Caki2 (cell line): ENCODE measurements at places on chromosomes 6 and 20.

DNA sequence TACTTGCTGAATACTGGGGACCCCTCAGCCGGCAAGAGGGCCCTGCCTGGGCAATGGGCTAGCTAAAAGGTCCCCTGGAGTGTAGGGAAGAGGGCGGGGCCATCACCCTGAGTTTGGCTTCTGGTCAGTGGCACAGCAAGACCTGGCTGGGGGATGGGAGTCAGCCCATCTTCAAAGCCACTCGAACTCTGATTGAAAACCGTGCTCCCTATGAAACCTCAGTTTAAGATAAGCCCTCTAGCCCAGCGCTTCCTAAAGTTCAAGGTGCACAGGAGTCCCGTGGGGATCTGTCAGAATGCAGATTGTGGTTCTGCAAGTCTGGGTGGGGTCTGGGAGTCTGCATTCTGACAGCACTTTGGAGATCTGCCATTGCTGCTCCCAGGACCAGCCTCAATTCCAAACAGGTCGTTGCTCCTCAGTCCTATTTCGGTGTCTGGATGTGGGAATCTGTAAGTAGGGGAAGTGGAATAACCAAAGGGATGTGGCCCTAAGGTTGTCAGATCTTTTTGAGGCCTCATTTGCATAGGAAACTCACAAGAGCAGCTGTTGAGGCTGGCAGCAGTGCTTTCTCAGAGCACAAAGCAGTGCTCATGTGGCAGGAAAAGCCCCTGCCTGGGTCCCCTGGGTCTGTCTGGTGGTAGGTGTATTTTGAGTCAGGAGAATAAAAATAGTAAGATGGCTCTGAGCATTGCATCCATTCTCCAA lies 85.3 kb upstream of the SCP2D1 start:
- DNase-seq = no peak

- peak; percentile 70 for DNase-seq
These were observed 112.0 kb upstream of the BEND6 start for GRCh38 chr6:56842686-56843475.

DNA sequence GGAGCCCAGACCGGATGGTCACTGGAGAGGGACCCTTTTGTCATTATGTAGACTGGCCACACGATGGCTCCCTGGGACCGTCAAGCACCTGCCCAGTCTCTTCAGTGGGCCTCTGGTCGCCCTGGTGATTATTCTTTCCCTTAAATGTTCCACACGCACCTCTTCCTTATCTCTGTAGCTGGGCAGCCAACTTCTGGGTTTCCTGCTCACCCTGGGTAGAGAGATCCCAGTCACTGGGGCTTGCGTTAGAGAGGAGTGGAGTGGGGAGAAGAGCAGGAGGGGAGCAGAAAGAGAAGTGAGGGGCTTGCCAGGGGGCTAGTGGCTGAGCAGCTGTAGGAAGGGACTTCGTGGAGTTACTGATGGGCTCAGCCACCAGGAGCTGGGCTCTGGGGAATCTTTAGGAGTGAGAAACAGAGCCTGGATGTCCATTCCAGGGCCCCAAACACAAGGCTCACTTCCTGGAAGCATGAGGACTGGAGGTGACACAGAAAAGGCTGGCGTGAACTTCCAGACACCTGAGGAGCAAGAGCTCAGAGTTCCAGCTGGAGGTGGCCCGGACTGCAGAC lies 150.1 kb downstream of the DHX35 start:
- DNase-seq = peak; percentile 44

DNA sequence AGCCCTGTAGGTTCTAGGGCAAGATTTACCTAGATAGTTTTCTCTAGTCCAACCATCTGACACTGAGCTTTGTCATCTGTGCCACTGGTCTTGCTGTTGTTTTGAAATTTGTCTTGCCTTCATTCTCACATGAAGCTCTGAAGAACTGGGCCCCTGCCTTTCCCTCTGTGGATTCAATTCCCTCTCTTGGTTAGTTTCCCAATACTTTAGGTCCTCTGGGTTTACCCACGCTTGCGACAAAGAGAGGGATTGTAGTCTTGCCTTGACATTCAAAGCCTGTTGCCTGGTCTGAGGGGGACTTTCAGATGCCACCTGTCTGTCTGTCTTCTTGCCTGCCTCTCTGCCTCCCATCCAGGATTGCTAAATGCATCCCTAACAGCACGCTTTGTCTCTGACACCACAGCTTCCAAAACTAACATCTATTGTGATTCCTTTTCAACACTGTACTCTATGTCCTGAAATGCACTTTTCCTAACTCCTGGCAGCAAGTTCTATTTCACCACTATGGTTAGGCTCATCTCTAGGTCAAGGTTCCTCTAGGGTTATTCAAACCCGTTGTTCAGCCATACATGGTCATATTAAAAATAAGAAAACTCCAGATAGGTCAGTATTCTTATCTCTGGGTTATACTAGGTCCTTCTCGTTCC lies 25.5 kb upstream of the MANEA start:
- no peak for DNase-seq

GRCh38 chr6:123055256-123055655 lies 59.2 kb downstream of the CLVS2 start:
- DNase-seq = no peak

GRCh38 chr6:21150667-21151066 lies 442.9 kb upstream of the SOX4 start:
- no peak for DNase-seq

- no peak for DNase-seq
These were observed 133.0 kb downstream of the FARS2 start for GRCh38 chr6:5394280-5394679.

DNA sequence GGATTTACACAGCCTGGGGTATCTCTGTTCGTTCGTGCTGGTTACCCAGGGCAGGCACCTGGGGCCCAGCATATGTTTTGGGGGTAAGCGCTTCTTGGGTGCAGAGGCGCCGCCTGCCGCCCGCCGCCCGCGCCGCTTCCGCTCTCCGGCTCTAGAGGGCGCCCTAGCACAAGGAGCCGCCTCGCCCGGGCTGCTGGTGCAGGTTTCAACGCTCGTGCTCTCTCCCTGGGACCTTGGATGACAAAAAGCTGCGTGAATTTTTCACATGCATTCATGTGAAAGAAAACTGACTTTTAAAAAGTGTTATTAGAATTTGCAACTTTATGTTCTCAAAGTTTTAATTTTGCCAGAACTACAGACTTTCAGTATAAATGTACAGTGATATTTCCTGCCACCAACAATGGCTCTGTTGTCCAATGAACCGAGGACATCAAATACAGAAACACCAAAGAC lies 32.5 kb downstream of the PRR18 start:
- DNase-seq = peak; percentile 46

- DNase-seq = peak; percentile 23
These were observed 3.7 kb upstream of the ARMH2 start for GRCh38 chr6:24802271-24803059.

DNA sequence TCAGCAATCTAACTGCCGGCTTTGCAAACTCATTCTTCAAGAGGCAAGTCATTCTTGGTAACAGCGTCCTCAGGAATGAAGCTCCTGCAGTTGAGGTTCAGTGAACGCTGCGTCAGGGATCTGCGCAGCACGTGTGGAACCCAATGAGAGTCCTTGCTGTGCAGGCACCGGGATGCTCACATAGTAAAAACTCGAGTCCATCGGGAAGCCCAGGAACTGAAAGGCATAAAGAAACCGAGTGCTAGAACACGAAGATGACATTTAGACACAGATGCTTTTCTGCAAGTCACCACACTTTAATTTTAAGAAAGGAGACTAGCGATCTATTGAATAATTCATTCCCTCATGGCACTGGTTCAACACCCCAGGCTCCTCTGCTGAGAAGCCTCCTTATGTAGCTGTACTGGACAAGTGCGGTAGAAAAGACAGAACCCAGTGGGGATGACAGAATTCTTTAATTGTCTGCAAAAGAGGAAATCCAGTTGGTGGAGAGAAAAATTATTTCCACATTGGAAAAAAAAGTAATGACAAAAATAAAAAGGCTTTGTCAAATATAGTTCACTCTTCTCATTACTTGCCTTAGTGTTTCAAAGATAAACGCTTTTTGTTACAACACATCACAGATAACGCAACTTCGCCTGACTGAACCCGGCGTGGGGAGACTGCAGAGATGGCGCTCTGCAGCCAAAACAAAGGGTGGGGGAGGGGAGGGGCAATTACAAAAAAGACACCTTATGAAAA lies 1.9 kb upstream of the AFDN start:
- peak; percentile 38 for DNase-seq

DNA sequence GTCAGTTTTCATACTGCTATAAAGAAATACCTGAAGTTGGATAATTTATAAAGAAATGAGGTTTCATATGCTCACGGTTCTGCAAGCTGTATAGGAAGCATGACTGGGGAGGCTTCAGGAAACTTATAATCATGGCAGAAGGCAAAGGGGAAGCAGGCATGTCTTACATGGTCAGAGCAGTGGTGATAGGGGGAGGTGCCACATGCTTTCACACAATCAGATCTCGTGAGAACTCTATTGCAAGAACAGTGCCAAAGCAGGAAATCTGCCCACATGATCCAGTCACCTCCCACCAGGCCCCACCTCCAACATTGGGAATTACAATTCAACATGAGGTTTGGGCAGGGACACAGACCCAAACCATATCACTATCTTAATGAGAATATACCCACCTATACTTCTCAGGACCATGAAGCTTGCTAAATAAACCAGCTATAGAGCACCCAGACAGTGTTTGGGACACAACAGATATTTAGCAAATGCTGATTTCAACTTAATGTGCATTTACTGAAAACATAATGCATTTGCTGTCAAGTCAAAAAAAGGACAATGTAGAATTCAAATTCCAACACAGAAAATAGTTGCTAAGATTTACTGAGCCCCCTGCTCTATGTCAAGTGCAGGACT lies 63.8 kb downstream of the TNFRSF21 start:
- DNase-seq = no peak

DNA sequence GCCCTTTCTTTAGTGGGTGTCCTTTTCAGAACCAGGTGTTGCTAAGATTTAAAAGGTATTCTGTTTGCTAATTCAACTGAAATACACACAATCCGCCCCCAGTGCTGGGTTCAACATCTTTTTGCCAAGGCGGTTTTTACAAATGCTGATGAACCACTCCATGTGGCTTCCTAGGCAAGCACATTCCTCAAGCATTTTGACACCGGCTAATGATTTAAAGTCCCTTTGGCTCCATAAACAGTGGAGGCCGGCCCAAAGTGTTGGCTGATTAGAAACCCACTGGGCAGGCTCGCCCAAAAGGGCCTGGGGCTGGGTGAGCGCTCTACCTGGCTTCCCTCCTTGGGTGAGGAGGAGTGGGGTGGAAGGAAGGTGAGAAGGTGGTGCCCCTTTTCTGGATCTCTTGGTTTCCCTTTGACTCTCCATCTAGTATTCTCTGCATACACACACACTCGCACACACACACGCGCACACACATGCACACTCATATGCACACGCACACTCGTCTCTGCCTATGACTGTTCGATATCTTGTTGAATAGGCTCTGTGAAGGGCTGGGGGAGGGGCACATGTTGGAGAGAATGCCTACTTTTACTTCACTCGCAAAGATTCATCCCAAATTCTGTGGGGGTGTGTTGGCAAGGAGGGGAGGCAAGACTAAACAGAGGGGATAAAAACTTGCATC lies 66.7 kb upstream of the ARMC2 start:
- peak; percentile 6 for DNase-seq

GRCh38 chr20:58742668-58743566 lies 50.3 kb downstream of the NPEPL1 start:
- DNase-seq = no peak

DNA sequence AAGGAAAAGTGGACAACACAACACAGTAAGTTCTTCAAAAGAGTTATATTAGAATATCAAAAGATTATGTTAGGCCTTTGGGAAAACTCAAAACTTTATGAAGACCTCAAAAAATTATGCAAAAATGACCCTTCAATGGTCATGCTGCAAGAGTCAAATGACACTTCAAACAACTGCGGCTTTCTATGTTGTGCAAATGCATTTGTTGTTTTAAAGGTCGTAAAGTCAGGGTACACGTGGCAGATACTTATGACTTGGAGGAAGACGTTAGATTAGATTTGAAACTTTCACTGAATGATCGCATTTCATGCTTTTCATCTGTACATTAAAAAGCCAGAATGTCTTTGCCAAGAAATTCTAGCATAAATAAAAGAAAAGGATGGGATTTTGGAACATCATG lies 31.4 kb downstream of the BCAS1 start:
- DNase-seq = no peak

DNA sequence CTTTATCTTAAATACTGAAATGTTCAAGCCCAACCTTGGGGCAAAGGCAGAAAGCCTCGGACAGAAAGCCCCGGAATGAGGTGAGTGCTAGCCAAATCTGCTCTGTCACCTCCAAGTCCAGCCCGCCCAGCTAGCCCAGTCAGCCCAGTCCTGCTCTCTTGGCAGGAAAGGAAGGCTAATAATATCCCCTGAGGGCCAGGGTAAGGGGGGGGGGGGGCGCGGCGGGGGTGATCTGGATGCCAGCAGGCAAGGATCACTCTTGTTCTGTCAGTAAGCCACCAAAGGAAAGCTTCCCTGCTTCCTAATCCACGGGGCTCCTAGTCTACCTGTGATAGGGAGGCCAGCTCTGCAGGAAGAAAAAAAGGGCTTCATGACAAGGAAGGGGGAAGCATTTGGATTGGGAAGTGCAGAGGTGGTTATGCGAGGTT lies 1.1 kb downstream of the NDRG3 start:
- no peak for DNase-seq

DNA sequence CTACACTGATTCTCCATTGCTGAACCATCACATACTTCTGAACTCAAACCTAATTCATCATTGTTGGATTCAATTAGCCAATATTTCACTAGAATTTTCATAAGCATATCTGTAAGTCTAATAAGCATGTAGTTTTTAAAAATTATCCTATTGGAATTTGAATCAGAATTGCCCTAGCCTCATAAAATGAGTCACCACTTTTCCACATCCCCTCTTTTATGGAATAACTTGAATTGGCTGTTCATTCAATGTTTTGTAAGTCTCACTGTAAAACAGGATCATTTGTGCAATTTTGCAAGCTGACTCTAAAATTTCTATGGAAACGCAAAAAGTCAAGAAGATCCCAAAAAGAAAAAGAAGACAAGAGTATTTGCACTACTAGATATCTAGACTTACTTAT lies 141.0 kb downstream of the HACE1 start:
- DNase-seq = no peak

GRCh38 chr6:43395776-43396175 lies 26.3 kb upstream of the ZNF318 start:
- no peak for DNase-seq

- peak; percentile 90 for DNase-seq
These were observed 20.9 kb downstream of the MAP1LC3A start for GRCh38 chr20:34579191-34579978.

- no peak for DNase-seq
These were observed 14.4 kb upstream of the NKX2-4 start for GRCh38 chr20:21411725-21412124.
